Activated CD4-positive, alpha-beta T cell treated with anti-CD3 and anti-CD28 coated beads for 24 hours (primary cell): ENCODE measurements at places on chromosomes 3 and 15.

GRCh38 chr3:102098130-102098885, 249.0 kb downstream of the NFKBIZ start:
- no peak for DNase-seq

GRCh38 chr15:73227433-73228056, 141.2 kb downstream of the HCN4 start:
- no peak for DNase-seq

DNA sequence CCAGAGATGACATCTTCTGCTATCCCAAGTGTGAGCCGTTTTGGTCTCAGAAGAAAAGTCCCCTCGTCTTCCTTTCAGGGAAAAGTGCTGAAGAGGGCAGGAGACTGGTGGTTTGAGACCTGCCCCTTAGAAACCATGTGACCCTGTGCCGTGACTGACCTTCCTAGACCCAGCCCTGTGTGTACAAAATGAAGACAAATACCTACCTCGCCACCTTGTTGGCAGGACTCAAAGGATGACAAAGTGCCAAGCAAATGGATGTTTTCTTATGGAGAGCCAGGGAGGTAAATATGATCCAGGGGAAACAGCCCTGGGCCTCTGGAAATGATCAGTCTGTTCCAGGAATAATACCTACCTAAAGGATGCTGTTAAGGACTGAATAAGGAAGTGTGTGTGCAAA, 41.3 kb downstream of the FAM174B start:
- no peak for DNase-seq

GRCh38 chr3:14426305-14426620, 23.9 kb downstream of the SLC6A6 start:
- no peak for DNase-seq

DNA sequence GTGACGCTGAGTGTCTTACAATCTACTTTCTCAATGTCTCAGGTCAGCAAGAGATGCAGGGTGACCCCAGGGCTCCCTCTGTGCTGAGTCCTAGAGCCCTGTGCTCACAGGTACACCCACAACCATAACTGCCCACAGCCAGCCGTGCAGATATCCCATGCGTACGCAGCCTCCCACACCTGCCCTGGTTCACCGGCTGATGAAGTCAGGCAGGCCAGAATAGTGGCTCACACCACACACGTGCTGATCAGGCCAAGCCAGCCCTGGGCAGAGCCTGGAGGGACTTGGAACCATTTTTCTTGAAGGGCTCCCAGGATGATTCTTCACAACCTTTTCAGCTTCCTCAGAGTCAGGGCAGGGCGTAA, 63.6 kb upstream of the RPL32 start:
- DNase-seq, result no peak

DNA sequence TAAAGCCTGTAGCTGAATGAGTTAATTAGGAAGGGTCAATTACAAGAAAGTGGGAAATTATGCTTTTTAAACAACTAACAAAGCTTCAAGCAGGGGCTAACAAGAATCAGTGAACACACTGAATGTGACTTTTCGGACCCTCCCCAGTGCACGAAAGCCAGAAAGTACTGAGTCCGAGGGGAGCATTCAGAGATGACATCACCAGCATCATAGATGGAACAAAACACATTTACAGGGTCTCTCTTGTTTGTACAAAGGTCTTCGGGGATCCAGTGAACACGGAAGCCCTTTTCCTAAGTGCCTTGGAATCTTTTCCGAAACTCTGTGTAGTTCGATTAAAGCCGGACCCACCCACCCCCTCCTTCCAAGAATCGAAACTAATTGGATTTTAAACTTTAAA, 829 bp downstream of the DCP1A start:
- DNase-seq, result no peak

GRCh38 chr3:127680798-127681221, 8.1 kb downstream of the ABTB1 start:
- no peak for DNase-seq

- no peak for DNase-seq
Observed at GRCh38 chr15:67199391-67199790, 55.1 kb downstream of the AAGAB start.

GRCh38 chr15:79978655-79979514, 7.9 kb upstream of the BCL2A1 start:
- DNase-seq, result no peak
